ENCODE measurements at places on chromosomes 12 and 14.

DNA sequence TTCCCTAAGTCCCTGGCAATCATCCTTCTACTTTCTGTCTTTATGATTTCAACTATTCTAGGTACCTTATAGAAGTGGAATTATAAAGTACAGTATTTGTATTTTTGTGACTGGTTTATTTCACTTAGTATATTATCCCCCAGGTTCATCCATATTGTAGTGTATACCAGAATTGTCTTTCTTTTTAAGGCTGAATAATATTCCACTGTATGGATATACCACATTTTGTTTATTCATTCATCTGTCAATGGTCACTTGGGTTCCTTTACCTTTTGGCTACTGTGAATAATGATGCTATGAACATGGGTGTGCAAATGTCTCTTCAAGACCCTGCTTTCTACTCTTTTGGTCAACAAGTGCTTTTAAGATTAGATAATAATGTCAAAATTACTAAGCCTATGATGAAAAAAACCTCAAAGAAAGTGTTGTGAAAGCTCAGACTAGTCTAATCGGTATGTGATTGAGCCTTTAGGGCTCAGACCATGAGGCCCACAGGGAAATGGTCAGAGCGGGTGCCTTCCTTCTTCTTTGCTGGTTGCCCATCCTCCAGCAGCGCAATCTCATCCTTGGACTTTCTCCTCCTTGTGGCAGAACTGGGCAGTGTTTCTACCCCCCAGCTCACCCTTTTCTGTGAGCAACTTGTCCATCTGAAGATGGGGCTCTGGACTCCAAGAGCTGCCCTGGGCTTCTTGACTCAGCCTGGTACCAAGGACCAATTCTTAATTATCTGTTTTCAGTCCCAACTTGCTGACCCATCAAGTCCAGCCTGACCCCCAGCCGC is 105.4 kb downstream of the TTC8 start:
- DNase-seq, result no peak

DNA sequence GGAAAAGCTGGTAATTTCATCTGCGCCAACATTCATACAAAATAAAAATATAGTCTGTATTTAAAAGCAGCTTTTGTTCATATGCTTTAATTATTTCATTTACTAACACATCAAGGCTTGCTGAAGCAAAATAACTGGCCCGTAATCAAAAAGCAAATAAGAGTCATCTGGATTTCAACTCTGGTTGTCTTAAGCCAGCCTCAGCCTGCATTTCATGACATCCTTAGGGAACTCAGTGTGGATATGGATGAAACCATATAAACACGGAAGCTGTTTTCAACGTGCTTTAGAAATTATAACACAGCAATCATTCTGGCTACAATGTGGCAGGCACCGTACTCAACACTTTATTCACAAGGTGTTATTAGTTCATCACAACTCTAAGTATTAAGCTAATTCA is 852 bp downstream of the COX16 start:
- no peak for DNase-seq

DNA sequence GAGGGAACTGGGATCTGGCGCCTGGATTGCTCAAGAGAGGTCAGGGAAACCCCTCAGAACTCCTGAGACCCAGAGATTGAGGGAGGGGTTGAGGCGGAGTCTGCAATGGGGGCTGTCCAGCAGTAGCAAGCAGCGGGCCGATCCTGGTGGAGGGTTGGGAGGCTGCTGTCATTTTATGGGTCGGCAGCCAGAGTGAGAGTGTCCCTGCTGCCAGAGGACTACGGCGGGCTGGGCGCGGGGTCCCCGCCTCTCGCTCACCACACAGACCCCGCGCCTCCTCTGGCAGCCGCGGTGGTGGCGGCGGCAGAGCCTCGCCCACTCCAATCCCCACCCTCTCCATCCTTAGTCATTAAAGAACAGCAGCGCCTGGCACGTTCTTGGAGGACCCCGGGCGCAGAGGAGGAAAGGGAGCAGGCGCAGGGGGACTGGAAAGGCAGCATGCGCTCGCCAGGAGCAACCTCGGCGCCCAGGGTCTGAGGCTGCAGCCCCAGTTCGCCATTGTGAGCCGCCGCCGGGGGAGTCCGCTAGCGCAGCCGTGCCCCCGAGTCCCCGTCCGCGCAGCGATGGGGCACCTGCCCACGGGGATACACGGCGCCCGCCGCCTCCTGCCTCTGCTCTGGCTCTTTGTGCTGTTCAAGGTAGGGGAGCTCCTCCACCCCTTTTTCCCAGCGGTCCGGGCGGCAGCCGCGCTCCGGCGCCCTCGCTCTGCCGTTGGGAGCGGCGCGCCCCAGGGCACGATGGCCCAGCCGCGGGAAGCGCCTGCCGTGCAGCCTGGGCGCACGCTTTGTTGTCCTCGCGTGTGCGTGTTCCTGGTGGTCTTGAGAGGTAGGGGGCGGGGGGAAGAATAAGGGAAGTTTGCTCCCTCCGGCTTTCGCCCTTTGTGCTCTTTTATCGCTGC is at the start of gene PTPRO:
Gene PTPRO, plus strand, starts transcription at position 345 of the 898 bp plus-strand sequence.
- no peak for DNase-seq

GRCh38 chr14:69441948-69442347 is 42.6 kb upstream of the PLEKHD1 start:
- DNase-seq, result no peak

DNA sequence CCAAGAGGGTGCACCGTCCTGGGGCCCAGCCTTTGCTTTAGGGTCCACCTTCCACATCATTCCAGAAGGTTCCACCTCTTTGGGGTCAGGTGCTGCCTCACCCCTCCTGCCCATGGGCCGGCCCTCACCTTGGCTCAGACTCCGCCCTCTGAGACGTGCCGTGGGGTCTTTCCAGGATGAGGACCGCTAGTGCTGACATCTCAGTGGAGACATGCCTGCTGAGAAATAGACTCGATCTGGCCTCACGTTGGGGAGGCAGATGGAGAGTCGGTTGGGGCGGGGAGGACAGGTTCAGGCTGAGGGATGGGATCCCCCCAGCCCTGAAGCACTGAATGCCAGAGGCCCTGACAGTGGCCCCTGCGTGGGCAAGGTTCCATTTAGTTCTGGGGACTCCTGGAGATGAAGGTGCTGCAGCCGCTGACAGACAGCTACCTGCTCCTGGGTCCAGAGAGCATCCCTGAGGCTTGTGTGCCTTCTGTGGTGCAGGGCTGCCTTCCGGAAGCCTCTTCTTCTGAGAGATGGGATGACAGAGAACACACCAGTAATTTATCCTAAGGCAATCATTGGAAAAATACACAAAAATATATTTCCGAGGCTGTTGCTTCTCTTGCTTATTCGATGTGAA is 185.3 kb downstream of the KIF26A start:
- no peak for DNase-seq

GRCh38 chr14:92441751-92442504 is 71.7 kb upstream of the RIN3 start:
- no peak for DNase-seq

DNA sequence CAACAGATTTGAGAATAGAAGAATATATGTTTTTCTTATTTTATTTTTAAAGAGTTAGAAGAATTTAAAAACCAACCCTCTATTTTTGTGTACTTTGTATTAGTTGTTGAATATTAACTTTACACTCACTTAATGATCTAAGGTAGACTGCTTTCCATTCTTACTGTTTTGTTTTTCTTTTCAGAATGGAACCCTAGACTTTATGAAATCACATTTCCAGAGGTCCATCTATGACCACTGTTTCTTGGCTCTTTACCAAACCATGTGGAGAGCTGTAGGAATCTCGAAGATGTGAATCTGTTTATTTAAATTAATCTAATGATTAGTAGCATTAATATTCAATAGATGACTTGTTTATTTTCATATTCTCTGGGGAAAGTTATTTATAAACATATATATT is 7.2 kb upstream of the PIK3C2G start:
- no peak for DNase-seq

GRCh38 chr12:121767525-121768016 is 25.9 kb downstream of the RHOF start:
- DNase-seq, result no peak

GRCh38 chr12:102669056-102669455 is 188.7 kb upstream of the IGF1 start:
- no peak for DNase-seq

DNA sequence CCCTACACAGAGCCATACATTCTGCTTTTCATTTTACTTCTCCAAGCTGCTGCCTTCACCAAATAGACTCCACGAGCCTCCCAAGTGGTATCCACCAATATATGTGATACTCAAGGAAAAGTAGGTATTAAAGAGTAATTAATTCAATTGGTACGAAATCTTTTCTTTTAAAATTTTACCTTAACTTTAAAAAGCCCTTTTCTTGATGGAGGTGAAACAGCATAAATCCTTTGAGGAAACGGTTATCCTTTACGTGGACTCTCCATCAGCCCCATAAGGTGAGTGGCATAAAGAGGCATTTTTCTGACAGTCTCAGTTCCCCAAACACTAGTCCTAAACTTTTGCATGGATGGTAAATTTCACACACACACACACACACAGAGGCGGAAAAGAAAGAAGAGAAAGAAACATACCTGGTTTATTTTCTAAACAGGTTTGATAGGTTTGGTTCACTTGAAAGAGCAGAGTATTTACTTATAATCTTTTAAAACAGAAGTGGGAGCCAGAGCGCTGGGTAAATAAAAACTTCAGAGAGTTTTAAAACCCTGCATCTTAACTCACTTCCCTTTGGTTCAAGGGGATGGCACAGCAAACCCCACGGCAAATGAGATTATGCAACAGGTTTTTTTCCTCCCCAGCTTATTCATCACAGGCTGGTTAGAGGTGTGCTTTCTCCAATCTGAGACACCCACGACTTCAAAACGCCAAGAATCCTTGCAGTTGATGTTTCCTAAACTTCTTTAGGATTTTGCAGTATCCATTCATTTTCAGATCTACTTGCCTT is 1.9 kb downstream of the DUSP16 start:
- DNase-seq, result peak; percentile 89

DNA sequence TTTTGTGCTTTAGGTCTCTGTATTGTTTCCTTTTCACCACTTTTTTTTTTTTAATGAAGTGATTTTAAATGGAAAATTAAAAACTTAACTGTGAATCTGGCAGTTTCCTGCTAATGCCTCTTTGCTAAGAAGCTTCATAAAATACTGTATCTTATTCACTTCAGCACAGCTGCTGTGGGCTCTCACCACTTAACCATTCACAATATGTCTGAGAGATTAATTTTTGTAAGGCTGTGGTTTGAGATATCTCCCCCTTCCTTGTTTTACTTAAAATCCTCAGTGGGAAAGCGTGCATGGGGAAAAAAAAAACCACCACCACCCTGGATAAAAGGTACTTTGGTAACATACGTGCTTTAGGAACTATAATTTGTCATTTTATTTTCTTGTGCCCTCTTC is 115.9 kb downstream of the ETV6 start:
- no peak for DNase-seq

DNA sequence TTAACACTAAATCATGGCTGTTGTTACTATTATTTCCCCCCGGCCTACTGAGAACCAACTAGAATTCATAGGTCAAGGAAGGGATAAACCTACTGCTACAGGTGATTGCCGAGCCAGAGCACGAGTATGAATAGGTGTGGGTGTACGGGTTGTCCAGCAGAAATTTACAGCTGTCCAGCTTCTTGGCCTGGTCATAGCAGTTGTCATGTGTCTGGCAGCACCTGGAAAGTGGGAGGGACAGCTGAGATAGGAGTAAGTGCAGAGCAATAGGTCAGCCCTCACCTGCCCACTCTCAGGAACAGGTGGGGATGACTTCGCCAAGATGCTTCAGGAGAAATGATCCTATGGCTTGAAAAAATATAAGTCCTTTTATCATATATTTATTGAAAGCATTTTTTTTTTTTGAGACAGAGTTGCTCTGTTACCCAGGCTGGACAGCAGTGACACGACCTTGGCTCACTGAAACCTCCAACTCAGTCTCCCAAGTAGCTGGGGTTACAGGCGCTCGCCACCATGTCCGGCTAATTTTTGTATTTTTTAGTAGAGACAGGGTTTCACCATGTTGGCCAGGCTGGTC is 2.6 kb downstream of the PLA2G1B start:
- DNase-seq, result no peak

DNA sequence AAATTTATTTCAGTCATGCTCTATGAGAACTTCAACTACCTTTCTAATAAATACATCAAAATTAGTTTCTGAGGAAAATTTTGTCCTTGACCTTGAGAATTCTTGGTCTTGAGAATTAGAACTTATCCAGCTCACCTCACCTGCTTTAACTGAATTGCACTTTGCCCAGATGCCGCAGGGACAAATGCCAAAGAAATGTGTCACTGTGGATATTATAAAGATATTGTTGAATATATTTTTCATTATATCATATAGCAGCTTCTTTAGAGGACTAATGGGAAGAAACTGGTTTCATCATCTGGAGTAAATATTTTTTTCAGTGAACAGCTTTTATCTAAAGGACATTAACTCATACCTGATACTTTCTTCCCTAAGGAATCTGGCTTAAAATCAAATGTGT is 54.1 kb downstream of the LRP6 start:
- DNase-seq, result no peak

GRCh38 chr14:96797582-96798349 is 584 bp downstream of the VRK1 start:
- peak; percentile 47 for DNase-seq

DNA sequence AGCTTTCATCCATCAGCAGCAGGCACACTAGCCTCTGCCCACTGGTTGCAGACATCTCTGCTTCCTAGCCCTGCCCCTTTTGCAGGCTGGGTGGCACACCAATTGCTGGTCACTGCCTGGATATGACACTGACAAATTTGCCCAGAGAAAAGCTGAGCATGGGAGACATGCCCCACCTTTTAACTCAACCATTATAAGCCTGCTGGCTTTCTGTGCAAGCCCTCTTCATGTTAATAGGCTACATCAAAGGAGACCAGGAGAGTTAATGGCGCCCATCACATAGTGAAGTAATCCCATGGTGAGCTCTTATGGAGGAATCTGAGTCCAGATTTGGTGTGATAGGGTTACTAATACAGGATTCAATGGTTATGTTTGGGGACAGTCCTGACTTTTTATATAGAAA is 139.2 kb downstream of the KICS2 start:
- DNase-seq, result no peak

GRCh38 chr14:105139831-105140239 is 28.7 kb downstream of the JAG2 start:
- no peak for DNase-seq

- no peak for DNase-seq
Measured at GRCh38 chr14:77543240-77543551, 44.6 kb upstream of the ISM2 start.

GRCh38 chr12:43786899-43787693 is 19.0 kb downstream of the TWF1 start:
- no peak for DNase-seq

GRCh38 chr12:45762185-45763110 is 32.9 kb downstream of the ARID2 start:
- peak; percentile 37 for DNase-seq

DNA sequence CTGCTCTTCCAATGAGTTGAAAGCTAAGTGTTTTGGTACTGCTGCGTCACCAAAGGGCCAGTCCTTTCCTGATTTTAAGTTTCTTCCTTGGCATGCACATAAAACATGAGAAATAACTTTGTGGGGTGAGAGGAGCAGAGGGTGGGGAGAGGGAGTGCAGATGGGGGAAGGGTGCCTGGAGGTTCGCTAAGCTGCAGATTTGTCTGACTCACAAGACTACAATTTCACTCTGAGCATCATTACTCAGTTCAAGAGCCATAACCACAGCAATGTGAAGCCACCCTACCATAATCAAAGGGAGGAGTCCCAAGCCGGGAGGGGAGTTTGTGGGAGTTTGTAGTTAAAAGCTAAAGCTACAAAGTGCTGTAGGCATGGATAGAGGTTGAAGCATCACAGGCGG is 136.1 kb downstream of the ANO2 start:
- no peak for DNase-seq

GRCh38 chr12:111276146-111276545 is 92.7 kb downstream of the PHETA1 start:
- no peak for DNase-seq

GRCh38 chr14:75470238-75470797 is 42.5 kb downstream of the JDP2 start:
- no peak for DNase-seq

GRCh38 chr14:31990926-31991572 is 86.1 kb upstream of the ARHGAP5 start:
- DNase-seq, result no peak
